ENCODE measurements at places on chromosomes 4 and X.

- DNase-seq: no peak
Measured at GRCh38 chr4:141387299-141387698, 166.6 kb downstream of the ZNF330 start.

DNA sequence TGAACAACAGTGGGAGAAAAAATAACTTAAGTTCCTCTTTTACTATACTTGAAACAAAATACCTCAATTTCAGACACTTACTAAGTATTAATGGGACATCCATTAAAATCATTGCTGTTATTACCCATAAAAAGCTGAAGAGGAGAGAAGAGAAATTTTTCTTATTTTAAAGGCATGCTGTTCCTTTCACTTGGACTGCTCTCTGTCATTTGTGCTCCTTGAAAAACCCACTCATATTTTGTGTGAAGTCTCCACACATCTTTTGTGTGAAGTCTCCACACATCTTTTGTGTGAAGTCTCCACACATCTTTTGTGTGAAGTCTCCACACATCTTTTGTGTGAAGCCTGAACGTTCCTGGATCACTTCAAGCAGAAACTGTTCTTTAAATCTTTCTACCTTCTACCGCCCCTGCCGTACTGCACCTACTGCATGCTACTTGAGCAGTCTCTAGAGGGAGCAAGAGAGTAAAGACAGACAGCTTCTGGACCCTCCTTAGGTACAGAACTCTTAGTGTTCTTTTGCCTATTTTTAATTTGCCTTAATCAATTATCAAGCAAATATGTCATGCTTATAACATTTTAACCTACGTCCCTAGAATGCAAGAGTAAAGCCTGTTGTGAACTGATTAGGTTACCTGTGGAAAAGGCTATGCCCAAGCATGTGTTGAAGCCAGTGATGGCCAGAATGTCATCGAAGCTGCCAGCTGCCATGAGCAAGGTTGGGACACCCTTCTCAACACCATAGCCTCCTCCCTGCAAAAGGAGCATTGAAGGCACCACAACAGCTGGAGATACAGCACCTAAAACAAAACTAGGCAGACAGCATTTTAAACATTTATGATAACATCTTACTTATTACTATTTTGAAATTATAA lies 27.1 kb upstream of the SLC9B1 start:
- no peak for DNase-seq

DNA sequence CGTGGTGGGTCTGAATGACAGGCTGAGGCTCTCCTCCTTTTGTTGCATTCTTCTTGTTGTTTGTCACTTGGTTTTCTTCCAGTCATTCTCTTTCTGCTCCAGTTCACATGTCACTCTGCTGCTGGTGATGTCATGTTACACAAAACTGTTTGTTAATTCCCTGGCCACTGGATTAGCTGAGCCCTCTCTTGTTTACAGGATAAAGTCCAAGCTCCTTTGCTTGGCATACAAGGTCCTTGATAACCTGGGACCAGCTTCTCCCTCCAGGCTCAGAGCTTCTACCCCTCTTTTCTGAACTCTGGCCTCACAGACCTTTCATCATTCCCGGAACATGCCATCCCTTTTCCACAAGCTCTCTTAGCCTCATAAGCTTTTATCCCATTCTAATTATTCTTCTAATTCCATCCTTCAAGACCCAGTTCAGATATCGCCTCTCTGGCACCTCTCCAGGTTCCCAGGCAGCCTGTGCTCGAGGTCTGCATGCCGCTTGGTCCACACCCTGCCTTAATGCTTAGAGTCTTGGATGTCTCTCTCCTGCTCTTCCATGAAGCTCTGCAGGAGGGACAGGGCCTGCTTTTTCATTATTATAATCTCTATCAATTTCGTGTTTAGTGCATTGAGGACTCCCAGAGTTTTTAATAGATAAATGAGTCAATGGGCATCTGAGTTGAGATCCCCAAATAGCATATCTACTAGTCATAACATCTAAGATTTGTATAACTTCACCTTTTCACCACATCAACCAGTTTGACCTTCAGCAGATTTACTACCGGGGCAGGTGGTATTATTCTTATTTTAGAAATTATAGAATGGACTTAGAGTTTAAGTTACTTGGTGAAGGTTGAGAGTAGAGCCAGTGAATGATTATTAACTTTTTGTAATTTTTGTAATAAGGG lies 98.7 kb downstream of the TMEM131L start:
- DNase-seq: no peak

DNA sequence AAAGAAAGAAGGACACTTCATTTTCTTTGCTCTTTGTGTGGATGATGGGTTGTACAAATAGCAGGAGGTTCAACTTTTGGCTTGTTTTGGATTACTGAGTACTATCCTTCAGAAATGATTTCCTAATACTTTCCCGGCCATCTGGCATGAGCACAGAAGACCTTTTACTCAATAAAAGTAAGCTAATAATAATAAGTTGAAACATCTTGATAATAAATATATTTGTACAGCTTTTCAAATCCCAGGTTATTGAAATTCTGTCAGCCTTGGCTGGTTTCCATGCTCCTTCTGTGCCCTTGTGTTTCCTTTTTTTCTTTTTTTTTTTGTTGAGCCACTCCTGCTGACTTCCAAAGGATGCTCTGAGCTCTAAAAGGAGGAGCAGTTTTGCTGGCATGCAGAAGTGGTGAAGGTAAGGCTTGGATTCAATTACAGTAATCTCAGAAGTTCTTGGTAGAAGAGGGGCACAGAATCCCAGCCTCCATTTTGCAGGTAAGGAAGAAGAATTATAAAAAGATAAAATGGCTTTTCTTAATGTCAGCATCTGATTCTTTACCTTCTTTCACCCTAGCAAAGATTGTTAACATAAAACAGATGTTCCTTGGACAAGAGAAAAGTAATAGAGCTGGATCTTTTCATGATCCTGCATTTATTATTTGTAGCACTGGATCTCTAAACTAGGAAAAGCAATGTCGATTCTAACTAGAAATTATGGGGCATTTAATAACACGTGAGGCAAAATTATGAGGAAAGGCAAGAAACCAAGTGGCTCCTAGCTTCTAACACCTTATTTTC lies 31.9 kb downstream of the REPS2 start:
- DNase-seq: no peak

DNA sequence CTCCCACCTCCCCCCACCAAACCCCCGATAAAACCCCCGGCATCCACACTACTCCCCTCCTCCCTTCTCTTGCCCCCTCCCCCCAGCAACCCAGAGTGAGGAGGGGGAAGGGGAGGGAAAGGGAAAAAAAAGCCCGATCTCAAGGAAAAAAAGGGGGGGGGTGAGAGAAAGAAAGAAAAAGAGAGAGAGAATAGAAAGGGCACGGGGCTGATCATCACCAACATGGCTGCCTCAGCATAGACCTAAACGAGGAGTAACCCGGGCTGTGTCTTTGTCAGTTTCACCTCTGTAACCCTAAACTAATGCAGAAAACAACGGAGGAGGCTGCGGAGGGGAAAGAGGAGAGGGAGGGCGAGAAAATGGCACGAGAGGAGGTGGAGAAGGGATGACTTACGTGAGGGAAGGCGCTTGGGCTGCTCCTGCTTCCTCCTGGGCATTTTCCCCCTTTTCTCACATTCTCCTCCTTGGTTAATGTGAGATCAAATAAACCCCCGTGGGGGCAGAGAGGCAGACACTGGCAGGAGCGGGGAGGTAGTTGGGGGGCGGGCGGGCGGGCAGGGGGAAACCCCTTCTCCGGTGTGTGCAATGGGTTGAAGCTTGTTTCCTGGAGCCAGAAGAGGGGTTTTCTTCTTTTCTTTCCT lies 532 bp downstream of the ZNF827 start:
- DNase-seq: no peak

GRCh38 chr4:30208731-30209435 lies 511.3 kb upstream of the PCDH7 start:
- DNase-seq: no peak

- DNase-seq: no peak
Measured at GRCh38 chr4:7817877-7818398, 121.7 kb downstream of the AFAP1 start.

GRCh38 chrX:110755061-110755460 lies 40.6 kb downstream of the CHRDL1 start:
- DNase-seq: no peak

- DNase-seq: no peak
Measured at GRCh38 chrX:13158911-13159310, 114.5 kb upstream of the FAM9C start.

- no peak for DNase-seq
Measured at GRCh38 chrX:72269671-72270251, 7.3 kb downstream of the RPS4X start.

GRCh38 chr4:112284166-112284565 lies 1.5 kb downstream of the TIFA start:
- no peak for DNase-seq

- DNase-seq: no peak
Measured at GRCh38 chr4:140174543-140174942, 20.6 kb upstream of the MAML3 start.

DNA sequence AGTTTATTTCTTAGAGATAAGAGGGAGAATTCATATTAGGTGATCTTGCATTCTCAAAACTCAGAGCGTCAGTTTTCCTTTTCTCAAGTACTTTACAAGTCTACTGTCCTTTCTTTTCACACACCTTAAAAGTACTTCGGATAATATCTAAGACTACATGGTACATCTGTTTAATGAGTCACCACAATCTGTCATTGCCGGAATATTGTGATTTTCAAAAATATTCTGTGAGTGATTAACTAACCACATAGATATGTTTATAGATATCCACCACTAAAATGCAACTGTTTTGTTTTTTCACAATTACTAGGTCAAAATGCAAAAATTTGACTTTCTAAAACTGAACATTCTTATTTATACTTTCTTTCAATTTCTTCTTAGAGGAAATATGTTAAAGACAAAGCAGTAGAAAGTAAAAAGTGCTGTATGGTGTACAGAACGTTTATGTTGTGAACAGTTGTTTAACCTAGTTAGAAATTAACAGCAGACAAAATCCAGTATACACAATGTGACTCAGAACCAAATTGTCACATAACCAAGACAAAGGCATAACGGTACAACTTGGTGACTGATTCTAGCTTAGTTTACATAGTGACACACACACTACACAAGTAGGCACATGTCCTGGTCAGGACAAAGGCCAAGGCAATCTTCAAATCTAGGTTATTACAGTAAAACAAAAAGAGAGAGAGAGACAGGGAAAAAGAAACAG lies 482.9 kb downstream of the NAF1 start:
- no peak for DNase-seq

DNA sequence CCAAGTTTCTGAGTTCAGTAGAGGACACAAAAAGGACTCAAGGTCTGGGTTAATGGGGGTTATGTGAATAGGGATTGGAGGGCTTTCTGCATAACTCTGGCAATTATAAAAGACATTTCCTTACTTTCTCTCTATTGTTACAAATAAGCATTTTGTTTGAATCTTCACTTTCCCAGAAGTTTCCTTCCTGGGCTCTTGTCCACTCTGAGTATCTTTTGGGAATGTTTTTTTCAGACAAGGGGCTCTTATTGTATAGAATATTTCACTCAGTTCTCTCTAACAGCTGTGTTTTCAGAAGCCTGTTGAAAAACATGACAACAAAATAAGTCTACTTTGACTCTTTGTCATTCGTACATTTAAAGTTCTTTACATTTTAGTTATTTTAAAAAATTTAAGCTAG lies 57.6 kb upstream of the MAP9 start:
- DNase-seq: no peak

DNA sequence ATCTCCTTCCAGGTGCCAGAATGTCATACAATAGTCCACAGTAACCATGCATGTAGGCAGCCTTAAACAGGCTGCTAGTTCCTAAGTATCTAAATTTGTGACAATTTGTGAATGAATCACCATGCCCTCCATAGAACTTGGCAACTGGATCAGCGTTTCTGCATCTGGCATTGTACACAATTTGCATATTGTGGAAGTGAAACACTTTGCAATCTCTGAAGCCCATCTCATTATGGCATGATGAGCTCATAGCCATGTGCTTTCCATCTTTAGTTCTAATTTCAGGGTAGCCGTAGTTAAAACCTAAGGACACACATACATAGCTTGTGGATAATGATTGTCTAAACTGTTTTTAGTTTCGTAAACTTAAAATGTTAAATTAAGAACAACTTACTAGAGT lies 573.6 kb downstream of the PPP4R3C start:
- no peak for DNase-seq

DNA sequence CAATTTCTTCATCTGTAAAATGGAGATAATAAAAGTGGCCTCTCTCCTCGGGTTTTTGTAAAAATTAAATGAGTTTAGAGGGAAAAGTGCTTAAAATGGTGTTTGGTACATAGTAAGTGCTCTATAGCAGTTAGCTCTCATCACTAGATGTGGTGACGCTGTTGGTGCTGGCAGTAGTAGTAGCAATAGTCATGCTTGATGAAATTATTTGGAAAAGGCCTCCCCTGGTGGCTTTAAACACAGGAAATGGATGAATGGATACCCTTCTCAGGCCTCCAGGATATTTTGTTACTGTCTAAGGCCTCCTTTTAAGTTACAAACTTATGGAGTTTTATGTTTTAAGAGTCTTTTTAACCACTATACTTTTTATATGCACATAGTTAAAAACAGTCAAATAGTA lies 142.9 kb downstream of the CBR4 start:
- DNase-seq: no peak

DNA sequence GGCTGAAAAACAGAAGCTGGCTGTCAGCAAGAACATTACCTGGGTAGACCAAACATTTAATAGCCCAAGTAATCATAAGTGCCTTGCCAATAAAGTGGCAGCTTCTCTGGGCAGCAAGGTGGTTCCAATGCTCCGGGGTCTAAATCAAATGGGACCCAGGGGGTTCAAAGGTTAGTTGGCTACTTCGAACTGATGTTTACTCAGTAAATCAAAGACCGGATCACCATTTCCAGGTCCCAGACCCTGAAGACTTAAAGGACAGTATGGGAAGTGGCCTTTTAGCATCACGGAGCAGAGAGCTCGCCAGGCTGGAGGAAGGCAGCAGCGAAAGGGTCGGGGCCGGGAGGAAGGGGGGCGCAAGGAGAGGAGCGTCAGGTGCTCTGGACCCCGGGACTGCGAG lies 1.0 kb downstream of the SH3KBP1 start:
- no peak for DNase-seq

DNA sequence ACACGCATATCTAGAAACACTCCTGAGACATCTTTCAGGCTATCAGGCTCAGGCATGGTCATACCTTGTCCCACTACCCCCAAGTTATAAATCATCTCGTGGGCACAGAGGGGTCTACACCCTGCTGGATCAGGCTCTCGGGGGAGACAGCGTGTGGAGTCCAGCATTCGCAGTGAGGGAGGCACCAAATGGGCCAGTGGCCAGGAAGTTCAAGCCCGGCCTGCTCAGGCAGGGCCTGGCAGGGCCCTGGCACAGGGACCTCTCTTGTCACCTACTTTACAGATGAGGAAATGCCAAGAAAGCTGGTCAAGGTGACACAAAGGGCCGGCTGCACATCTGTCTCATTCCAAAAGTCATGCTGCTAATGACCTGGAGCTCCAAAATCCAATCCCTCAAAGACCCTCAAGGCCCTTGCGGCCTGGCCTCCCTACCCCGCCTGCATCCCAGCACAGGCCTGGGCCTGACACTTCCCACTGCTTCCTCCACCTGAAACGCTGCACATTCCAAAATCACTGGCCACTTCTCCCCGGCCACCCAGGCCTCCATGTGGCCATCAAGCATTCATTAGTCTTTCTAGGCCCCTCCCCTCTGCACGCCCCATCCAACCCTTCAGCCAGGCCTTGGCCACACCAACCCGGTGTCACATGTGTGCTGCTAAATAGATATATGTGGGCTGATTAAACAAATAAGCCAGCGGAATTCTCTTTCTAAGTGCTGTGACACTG lies 35.6 kb downstream of the ACOX3 start:
- no peak for DNase-seq
